SHP77 treated with DMSO at 0.1 percent for 48 hours (cell line): ENCODE measurements at places on chromosomes 7 and 10.
A peak's percentile ranks its signal among the peaks of the same experiment; 100 is the strongest.

DNA sequence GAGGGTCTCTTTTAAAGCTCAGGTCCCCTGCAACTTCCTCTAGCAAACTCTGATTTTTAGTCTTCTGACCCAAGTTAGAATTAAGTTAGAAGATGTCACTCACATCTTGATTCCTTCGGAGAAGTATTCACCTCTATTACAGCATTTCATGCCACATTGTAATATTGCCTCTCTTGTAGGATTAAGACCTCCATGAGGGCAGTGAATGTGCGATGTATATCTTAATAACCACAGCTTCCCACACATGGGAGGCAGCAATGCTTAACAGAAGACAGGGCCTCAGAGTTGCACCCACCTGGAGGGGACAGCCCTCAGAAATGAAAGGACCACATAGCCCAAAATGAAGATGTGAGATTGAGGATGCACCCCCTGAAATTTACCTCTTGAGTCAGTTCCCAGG, 270.3 kb downstream of the HTR7 start:
- no peak for DNase-seq

DNA sequence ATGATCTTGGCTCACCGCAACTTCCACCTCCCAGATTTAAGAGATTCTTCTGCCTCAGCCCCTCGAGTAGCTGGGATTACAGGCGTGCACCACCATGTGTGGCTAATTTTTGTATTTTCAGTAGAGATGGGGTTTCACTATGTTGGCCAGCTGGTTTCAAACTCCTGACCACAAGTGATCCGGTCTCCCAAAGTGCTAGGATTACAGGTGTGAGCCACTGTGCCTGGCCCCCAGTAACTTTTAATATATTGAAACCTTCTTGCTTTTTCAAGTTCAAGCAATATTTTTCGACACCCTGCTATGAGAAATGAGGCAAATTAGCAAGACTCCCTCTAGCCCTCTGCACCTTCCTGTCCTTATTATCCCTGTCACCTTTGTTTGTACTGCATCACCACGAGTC, 144.0 kb downstream of the EVX1 start:
- DNase-seq, result no peak

GRCh38 chr10:5976512-5977470, 552 bp downstream of the IL15RA start:
- DNase-seq, result no peak

GRCh38 chr10:124546055-124546369, 84.4 kb downstream of the LHPP start:
- no peak for DNase-seq

DNA sequence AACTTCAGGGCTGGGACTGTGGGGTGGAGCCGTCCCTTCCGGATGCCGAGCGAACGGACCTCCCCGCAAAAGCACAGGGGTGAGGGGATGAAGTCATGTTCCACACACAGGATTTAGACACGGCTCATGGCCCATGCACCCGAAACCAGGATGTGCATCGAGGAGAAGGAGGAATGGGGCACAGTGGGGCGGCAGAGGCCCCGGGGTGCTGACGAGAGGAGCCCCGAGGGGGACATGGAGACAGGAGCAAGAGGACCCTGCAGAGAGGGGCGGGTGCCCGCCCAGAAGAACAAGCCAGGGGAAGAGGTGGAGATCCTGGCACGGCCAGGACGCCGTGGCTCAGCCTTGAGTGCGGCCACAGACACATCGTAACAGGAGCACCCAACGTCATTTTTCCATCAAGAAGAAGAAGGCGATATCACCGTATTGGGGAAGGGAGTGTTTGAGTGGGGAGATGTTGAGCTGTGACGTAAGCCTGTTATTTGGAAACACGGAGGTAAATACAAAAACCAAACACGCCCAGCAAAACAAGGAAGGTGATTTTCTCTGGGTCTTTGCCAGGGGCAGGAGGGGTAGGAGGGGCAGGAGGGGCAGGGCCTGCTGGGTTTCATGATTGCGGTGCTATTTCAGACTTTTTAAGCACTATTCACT, 25.3 kb upstream of the FOXL3 start:
- no peak for DNase-seq

DNA sequence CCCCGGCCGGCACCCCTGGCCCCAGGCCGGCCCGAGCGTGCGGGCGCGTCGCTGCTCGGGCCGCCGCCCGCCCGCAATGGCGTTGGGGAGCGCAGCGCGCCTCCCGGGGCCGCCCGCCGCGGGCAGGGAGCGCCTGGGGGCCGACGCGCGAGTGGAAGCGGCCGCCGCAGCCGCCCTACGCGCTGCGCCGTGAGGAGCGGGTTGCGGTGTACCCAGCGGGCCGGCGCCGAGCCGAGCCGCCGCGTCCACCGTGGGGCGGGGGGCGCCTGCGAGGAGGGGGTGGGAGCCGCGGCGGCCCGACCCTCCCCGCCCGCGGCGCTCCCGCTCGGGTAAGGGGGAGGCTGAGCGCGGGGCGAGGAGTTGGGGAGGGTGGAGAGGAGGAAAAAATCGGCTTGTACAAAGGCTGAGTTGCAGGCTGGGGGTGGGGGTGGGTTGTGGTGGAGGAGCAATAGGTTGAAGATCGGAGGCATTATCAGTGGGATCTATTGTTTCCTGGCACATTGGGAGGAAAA, 473 bp downstream of the PPP1R9A start:
- no peak for DNase-seq

- no peak for DNase-seq
These were observed 32.0 kb upstream of the ZCCHC24 start for GRCh38 chr10:79477456-79477855.

DNA sequence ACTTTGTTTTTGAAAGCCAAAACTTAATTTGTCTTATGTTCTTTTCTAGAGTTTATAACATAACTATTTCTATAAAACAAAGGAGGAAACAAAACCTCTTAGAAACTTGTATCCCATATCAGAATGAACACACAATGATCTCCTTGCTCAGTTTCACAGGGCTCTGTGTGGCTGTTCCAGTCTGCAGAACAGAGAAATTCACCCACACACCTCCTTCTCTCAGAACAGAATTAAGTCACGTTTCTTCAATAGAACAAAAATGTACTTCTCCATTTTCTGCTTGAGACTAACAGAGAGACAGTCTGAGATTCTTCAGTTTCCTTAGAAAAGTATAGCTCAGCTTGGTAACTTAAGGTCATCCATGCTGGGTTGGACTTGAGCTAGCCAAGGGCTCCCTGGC, 15.8 kb upstream of the DOCK1 start:
- no peak for DNase-seq

- no peak for DNase-seq
These were observed 43.6 kb upstream of the CDK14 start for GRCh38 chr7:90552521-90552920.

GRCh38 chr10:86779220-86780017, 23.0 kb downstream of the BMPR1A start:
- DNase-seq, result no peak

GRCh38 chr7:26090927-26091519, 61.0 kb upstream of the NFE2L3 start:
- DNase-seq, result peak; percentile 62

DNA sequence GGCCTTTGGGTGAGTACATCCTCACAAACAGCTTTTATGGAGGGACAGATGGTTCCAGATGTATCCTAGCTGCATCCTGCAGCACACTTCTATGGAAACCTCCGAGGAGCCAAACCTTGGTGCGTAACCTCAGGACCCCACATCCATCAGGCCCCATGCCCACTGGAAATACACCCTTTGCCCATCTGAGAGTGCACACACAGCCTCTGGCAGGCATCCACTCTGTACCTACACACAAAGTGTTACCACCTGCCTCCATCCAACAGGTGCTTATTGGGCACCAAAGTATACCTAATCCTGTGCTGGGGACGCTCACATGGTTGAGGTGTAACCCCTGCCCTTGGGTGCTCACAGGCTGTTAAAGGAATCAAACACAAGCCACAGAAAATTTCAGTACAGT, 117.9 kb downstream of the ADCY1 start:
- no peak for DNase-seq

DNA sequence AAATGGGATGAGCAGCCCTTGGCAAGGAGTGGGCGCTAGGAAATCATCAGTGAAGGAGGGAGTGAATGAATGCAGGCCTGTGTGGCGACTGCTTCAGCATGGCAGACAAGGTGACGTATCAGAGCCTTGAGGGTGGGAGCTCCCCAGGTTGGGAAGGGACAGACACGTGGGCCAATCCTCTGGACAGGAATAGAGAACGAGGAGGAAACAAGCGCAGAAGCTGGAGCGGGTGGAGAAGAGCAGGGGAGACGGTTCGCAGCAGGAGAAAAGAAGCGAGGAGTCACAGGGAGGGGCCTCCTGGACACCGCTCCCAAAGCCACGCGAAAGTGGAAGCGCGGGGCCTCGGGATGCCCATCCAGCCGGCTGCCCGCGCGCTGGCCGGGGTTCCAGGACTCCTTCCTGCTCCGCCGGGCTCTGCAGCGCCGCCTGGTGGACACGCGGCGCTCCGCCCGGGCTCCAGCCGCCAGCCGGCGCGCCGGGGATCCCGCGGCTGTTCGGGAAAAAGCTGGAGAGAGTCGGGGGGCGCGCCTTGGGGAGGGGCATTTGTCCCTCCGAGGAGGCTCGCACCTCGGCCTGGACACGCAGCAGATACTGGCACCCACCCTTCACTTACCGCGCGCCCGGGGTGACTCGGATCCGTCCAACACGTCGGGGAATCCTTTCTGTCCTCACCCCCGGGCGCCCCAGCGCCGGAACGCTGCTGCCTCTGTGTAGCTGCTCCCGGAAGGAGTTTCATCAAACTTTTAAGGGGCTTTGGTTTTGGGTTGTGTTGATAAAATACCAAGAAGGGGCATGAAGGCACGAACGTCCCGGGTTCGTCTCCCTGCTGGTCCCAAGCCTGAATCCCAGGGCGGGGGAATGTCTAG, 6.3 kb downstream of the ZNF503 start:
- DNase-seq, result no peak

GRCh38 chr7:106692450-106693051, 31.6 kb upstream of the CCDC71L start:
- no peak for DNase-seq

GRCh38 chr10:110311357-110311949, 6.7 kb upstream of the SMNDC1 start:
- no peak for DNase-seq

- DNase-seq, result no peak
These were observed 30.0 kb upstream of the AP5Z1 start for GRCh38 chr7:4745265-4745919.
